ENCODE measurements at places on chromosomes 7 and 10.

- H3K27ac ChIP-seq, result no peak overlapping the region
- no peaks in the 10 kb centered on the region for H3K27me3 ChIP-seq
- DNase-seq, result no peak
- no peak overlapping the region for H3K4me3 ChIP-seq
- H3K4me1 ChIP-seq, result no peaks in the 10 kb centered on the region
Measured at GRCh38 chr10:69093933-69094332, 6.0 kb downstream of the SRGN start.

DNA sequence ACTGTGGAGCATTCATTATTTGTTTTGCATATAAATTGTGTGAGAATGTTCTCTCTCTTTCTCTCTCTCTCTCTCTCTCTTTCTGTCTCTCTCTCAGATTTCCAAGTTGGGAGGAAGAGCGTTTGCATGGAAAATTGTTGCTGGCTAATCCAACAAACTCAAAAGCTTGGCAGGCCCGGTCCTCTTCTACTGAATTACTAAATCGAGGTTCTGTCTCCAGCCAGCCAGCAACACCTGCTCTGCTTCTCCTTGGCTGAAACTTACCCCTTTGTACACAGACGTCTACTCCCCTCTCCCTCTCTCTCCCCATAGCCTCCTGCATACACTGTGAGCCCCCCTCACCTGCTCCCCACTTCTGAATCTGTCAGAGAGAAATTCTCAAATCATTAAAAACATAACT lies 996.4 kb upstream of the AUTS2 start:
- H3K27me3 ChIP-seq, result no peaks in the 10 kb centered on the region
- H3K4me3 ChIP-seq, result no peak overlapping the region
- H3K27ac ChIP-seq, result no peak overlapping the region
- no peaks in the 10 kb centered on the region for H3K4me1 ChIP-seq
- H3K36me3 ChIP-seq, result no peaks in the 10 kb centered on the region
- DNase-seq, result no peak

DNA sequence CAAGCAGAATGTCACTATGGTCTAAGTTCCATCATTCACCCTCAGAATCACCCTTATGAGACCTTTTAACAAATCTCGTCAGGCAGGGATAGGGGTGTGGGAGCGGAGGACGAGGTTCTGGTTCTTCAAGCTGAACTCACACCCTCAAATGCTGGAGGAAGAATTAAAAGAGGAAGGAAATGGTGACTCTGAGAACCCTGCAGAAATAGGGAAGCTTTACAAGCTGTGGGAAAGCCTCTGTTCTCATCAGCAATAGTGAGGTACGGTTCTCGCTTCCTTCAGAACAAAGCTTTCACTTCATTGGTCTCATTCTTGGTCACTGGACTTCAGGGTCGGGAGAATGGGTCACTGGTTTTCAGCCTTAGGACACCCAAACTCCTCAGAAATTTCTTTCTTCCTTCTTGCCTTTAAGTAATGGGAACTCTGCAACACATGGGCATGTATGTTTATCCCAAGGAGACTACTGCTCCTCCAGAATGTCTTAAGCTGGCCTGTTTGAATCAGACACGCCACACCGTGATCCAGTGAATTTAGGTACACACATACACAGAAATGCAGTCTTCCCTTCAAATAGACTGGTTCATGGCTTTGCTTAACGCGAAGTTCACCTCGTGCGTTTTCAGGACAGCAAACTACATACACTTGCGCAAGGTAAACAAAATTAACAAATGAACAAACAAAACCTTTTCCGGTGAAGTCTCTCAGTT lies 226.0 kb downstream of the SFMBT2 start:
- no peak overlapping the region for H3K4me3 ChIP-seq
- H3K27ac ChIP-seq, result no peak overlapping the region
- no peaks in the 10 kb centered on the region for H3K27me3 ChIP-seq
- no peak for DNase-seq

DNA sequence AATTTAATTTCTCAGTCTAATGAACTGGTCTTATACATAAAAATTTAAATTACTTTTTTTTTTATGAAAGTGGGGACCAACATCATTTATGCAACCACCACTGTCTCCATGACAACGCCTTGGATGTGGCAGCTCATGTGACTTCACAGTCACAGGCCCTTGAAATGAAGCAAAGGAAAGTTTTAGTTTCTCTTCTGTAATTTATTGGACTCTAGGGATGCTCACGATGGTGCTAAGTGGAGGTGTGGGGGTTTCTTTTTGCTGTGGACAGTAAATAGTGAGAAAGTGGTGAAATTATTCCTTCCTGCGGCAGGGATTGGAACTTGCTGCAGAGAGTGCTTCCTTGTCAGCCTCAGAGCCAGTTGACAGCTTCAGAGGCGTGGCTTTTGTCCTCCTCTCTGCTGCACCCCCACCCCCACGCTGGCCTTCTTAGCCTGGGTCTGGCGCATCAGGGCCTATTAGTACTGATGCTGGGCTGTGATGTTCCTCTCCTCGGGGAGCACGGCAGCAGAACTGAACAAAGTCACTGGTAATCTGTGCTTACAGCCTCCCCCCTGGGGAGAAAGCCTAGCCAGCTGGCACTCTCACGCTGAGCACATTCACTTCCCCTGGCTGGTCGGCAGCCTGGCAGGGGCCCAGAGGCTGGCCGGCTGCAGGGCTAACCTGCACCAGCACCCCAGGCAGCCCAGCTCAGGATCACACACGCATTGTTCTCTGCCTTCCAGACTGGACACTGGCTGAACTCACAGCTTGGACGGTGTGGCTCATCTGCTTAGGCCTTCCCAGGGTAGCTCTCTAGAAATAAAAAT lies 517.5 kb upstream of the GALNT17 start:
- no peaks in the 10 kb centered on the region for H3K36me3 ChIP-seq
- H3K27me3 ChIP-seq, result no peaks in the 10 kb centered on the region
- DNase-seq, result peak; percentile 32
- H3K27ac ChIP-seq, result peak overlapping the region; percentile 11
- no peaks in the 10 kb centered on the region for H3K4me1 ChIP-seq
- no peak overlapping the region for H3K4me3 ChIP-seq

- H3K4me3 ChIP-seq, result peak overlapping the region; percentile 88
- H3K27ac ChIP-seq, result peak overlapping the region; percentile 83
- no peaks in the 10 kb centered on the region for H3K36me3 ChIP-seq
- H3K27me3 ChIP-seq, result no peaks in the 10 kb centered on the region
- peaks cover 12% of the 10 kb centered on the region for H3K4me1 ChIP-seq
Measured at GRCh38 chr10:5685764-5686240, 1.2 kb downstream of the TASOR2 start.

GRCh38 chr7:40680657-40681056 lies 545.9 kb downstream of the SUGCT start:
- no peaks in the 10 kb centered on the region for H3K36me3 ChIP-seq
- no peak for DNase-seq
- H3K4me1 ChIP-seq, result no peaks in the 10 kb centered on the region
- no peak overlapping the region for H3K4me3 ChIP-seq
- H3K27me3 ChIP-seq, result no peaks in the 10 kb centered on the region
- H3K27ac ChIP-seq, result no peak overlapping the region

DNA sequence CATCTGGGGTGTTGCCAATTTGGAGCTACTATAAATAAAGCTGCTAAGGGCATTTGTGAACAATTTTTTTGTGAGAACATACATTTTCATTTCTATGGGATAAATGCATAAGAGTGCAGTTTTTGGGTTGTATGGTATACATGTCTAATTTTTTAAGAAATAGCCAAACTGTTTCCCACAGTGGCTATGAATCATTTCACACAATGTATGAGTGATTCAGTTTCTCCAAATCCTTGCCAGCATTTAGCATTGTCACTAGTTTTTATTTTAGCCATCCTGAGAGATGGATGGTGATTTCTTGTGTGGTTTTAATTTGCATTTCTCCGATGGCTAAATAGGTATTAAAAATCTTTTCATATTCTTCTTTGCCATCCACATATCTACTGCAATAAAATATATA lies 105.3 kb downstream of the AMPH start:
- H3K36me3 ChIP-seq, result no peaks in the 10 kb centered on the region
- no peak for DNase-seq
- no peaks in the 10 kb centered on the region for H3K27me3 ChIP-seq
- no peak overlapping the region for H3K4me3 ChIP-seq

- no peak overlapping the region for H3K27ac ChIP-seq
- no peak for DNase-seq
- H3K27me3 ChIP-seq, result peaks cover 4% of the 10 kb centered on the region
- no peak overlapping the region for H3K4me3 ChIP-seq
- no peaks in the 10 kb centered on the region for H3K36me3 ChIP-seq
Measured at GRCh38 chr10:132814469-132814856, 28.5 kb upstream of the NKX6-2 start.
